ENCODE measurements at places on chromosomes 2 and 18.

- no peak for DNase-seq
Observed at GRCh38 chr2:143140864-143141661, 11.8 kb downstream of the ARHGAP15 start.

GRCh38 chr2:137886083-137886831 lies 78.0 kb upstream of the HNMT start:
- no peak for DNase-seq

DNA sequence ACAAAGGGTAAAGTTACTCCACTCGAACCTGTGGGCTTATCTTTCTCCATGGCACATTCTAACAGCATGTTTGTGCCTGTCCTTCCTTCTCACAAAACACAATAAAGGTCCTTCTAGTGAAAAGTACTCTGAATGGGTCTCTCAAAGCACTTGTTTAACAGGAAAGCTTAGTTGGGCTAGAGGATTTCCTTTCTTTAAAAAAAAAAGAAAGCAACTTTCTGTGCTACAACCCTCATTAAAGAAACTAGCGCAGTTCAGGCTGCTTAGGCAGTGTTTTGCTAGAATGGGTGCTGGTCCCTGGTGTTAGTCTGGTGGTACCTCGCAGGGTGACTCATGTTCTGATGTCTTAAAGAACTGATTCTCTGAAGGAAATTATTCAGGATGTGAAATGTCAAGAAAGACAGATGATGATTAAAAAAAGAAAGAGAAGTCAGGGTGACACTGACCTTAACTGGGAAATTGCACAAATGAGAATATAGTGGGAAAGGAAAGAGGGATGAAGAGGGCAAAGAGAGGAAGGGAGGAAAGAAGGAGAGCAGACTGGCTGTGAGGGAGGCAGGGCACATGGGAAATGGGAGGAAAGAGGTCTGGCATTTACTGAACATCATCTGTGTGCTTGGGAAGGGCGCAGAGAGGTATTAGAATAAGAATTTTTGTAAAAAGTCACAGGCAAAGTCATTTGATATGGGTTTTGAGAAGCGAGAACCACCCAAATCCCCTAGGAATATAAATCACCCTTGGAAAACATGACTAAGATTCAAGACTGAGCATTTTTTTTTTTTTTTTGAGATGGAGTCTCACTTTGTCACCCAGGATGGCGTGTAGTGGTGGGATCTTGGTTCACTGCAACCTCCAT lies 74.9 kb downstream of the ATP8B1 start:
- peak; percentile 63 for DNase-seq

GRCh38 chr2:46778511-46778910 lies 137.1 kb downstream of the MCFD2 start:
- DNase-seq = peak; percentile 30

- DNase-seq = peak; percentile 41
Observed at GRCh38 chr2:63862806-63863205, 21.1 kb downstream of the UGP2 start.

DNA sequence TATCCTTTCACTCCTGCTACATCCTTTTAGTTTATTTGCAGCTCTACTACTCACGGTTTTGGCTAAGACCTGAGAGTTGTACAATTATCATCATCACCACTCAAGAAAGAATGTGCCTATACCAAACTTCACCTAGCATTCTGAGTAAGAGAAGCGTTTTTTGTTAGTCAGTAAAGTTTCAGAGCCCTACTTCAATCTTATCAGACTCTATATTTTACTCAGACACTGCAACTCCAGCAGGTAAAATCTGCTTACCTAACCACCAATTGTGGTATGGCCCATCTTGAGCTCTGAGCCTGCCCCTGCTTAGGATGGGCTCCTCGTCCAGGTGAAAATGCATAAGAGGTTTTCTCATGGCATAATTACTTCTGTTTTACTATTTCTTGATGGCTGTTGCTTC lies 37.1 kb downstream of the ICOS start:
- DNase-seq = no peak

GRCh38 chr2:203711399-203711798 lies 5.0 kb downstream of the CD28 start:
- no peak for DNase-seq

- DNase-seq = no peak
Observed at GRCh38 chr18:23565916-23566547, 20.3 kb downstream of the NPC1 start.

GRCh38 chr2:188452084-188452483 lies 160.4 kb downstream of the GULP1 start:
- DNase-seq = peak; percentile 17

DNA sequence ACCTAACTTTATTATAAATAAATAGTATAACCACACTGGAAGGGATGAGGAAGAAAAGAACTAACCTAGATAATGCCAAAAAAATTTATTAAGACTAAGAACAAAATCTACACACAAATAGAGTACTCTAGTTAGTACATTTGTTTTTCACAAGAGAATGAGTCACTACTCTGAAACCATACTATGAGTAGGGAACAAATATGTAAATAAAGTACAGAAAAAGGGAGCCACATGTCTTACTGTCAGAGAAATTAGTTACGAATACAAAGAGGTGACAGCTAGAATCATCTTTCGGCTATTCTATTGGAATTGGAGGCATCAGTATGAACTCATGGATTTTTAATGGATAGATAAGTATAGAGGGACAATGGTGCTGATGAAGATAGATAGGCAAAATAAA lies 150.5 kb downstream of the COPS8 start:
- DNase-seq = peak; percentile 68

DNA sequence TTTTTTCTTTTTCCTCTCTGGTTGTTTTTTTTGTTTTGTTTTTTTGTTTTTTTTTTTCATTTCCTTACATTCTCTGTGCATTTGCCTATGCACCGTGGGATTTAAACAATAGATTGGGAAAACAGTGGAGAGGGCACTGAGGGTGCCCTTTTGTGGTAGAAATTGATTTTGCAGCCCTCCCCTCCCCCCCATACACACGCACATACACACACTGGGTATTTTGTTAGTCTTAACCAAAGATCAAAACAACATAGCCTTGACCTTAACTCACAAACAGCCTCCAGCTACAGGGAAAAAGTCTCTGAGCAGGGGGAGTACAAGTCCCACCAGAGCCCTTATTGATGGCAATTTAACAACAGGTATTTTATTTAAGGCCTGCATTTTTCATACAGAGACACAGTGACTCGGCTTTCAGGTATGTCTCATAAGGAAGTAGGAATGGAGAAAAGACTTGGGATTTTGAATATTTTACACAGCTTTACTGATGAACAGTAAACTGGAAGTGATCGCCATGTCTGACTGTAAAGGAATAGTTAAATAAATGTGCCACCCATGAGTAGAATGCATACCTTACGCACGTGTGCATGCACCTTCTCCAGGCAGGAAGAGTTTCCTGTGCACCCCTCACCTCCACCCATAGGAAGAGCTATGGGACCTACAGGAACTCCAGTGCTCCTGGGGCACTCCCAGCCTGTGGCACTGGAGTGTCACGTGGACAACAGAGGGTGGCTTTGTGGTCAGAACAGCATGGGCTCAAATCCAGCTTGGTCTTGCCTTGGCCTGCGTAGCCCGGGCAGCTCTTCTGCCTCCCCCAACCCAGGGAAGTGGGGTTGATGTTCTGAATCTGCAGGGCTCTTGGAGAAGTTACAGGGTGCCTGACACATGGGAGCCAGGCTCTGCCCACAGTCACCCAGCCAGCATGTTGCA lies 266.4 kb downstream of the ANAPC1 start:
- peak; percentile 63 for DNase-seq

DNA sequence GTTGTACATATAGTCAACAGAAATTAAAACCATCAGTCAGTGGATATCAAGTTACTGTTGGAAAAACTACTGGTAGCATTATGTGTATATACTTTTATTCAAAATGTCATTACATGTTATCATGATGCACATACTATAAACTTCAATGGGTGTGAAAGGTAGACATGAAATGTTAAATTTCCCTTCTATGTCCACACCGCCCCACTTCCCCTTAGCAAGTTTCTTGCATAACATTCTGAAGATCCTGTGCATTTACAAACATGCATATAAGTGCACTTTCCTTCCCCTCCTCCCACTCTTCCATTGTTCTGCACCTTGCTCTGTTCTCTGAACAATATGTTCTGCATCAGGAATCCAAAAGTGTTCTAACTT lies 16.6 kb upstream of the HK2 start:
- DNase-seq = no peak

GRCh38 chr2:66240286-66240685 lies 194.6 kb upstream of the MEIS1 start:
- no peak for DNase-seq

- peak; percentile 37 for DNase-seq
Observed at GRCh38 chr2:133658020-133658903, 90.0 kb upstream of the NCKAP5 start.

DNA sequence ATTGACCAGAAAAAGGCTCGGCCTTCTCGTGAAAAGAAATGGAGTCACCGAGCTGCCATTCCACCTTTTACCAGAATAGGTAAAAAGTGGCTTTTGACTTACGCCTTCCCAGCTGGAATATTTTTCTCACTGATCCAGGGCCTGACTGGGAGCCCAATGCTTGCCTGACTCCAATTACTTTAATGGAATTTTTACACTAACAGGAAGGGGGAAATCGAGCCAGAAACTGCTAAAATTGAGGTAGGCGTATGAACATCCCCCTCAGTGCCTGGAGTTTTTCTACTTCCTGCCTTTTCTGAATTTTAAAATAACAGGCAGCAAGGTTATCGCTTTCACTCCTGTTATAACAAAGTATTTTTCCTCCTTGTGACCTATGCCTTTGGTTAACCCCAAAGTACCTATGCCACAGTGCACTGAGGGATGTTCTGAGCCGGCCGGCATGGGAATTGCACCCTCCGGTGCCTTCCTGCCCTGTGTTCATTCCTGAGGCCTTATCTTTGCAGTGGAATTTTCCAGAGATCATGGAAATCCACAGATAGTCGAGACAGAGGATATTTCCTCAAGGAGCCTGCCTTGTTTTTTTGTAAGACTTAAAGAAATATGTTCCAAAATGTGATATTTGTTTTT lies 18.3 kb upstream of the RPL31 start:
- DNase-seq = no peak

DNA sequence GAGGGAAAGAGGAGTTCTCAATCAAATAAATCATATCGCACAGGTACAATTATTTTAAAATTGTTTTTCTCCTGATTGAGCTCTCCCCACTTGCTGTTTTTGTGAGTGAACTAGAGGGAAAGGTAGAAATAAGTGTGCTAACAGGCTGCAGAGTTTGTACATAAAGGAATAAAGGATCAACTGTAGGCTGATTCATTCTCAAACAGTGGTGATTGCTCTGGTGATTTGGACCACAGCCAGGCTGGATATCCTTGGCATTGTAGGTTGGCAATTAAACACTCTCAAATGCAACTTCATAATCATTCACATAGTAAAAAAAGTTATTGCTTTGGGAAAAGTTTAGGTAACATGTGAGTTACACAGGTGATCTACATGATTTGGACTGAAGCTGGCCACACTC lies 29.8 kb downstream of the LRP1B start:
- no peak for DNase-seq

GRCh38 chr2:169452080-169452479 lies 27.2 kb upstream of the BBS5 start:
- DNase-seq = peak; percentile 64

DNA sequence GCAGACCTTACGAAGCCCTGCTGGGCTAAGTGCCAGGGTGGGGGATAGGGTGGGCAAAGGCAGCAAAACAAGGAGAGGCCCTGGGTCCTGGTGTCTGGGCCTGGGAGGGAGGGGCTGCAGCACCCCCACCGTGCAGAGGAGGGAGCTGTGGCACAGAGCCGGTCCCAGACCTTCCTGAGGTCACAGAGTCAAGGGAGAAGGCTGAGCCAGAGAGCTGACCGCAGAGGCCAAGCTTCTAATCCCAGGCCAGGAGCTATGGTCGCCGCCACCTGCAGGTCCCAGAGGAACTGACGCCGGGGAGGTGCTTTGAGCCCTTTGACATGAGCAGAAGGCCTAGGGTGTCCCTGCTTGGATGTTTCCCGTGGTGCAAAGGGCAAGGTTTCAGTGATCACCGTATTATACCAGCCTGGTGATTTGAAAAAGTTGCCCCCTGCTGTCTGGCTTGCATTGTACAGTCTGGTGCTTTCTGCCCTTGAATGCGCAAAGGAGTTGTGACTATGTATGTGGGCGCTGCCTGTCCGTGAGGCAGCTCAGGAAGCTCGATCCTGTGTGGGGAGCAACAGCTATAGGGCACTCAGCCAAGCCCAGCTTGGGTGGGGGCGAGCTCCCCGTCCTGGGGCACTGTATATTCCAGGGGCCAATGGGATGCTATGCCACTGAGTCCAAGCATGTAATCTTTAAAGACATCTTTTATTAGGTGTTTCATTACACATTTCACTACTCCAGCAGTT lies 44.3 kb downstream of the EDAR start:
- peak; percentile 6 for DNase-seq

- DNase-seq = peak; percentile 62
Observed at GRCh38 chr2:9273486-9274130, 67.0 kb downstream of the ASAP2 start.

GRCh38 chr2:14074691-14075090 lies 557.8 kb upstream of the LRATD1 start:
- no peak for DNase-seq

- DNase-seq = peak; percentile 64
Observed at GRCh38 chr2:234771980-234772732, 179.7 kb upstream of the SH3BP4 start.

DNA sequence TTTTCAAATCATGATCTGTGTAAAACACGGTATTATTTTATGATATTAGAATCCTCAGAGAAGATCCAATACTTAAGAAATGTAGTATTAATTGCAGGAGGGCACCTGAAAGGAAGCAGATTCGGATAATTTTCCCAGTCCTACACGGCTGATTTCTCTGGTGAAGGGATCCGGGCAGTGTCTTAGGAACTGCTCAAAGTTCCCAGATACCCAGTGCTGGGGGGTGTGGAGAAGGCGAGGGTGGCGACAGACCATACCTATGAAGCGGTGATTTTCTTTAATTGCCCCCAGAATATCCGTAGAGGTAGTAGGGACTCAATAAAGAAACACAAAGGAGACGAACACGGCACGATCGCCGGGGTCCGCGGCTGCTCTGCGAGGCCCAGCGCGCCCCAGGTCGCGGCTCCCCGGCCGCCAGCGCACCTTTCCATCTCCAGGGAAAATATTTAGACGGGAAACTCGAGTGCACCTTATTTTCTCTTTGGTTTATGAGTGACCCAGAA lies 1.4 kb upstream of the SOX11 start:
- DNase-seq = peak; percentile 15

DNA sequence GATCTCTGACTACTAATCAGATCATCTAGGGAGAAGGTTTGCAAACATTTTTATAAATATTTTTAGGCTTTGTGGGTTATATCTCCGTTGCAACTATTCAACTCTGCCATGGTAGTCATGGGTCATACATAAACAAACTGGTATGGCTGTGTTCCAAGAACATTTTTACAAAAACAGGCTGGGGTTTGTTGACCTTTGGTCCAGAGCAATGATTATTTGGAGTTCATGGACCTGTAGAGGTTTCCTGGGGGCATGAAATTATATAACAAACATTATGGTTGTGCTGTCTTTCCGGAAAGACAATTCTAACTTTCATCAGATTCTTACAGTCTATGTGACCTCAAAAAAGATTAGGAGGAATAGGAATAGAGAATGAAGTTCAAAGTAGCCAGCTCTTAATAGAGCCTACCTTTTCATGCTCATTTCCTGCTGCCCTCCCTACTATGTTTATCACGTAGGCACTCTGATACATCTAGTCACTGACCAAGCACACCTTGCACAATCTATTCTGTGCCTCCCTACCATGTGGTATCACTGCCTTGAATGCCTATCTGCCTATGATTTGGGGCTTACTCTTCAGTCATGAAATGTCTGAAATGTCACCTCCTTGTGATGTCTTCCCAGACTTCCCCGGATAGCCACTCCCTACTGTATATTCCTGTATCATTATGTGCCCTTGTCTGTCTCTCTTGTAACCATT lies 102.4 kb upstream of the SCN1A start:
- DNase-seq = peak; percentile 72

GRCh38 chr2:86512034-86512433 lies 51.2 kb downstream of the CHMP3 start:
- no peak for DNase-seq
